ENCODE measurements at places on chromosomes 5 and 9.
A peak's percentile ranks its signal among the peaks of the same experiment; 100 is the strongest.

GRCh38 chr9:98883276-98883675, 60.4 kb upstream of the COL15A1 start:
- DNase-seq, result no peak

- DNase-seq, result no peak
Observed at GRCh38 chr5:107526-107925, 15.6 kb downstream of the PLEKHG4B start.

DNA sequence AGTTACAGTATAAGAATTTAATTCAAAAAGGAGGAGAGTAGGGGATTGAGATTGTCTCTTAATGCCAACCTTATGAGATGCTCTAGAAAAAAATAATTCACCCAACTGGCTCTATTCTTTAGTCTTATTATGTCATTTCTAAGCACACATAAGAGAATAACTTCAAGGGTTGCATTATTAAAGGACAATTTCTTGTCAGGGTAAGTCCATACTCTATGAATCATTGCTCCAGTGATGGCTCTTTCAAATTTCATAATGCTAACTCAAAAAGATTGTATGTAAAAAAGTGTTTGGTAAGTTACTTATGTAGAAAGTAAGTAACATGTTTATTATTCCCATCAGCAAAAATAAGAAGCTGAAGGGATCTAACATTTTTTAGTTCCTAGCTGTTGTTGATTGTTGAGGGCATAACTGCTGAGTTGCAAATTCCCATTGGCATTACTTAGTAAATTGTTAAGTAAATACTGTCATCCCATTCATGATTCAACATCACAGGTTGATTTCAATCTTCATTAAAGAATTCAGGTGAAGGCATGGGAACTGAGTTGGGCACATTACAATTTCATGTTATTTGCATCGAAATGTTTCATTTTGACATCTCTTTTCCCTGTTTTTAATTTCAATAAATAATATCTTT, 28.6 kb downstream of the ALDH1A1 start:
- DNase-seq, result no peak

DNA sequence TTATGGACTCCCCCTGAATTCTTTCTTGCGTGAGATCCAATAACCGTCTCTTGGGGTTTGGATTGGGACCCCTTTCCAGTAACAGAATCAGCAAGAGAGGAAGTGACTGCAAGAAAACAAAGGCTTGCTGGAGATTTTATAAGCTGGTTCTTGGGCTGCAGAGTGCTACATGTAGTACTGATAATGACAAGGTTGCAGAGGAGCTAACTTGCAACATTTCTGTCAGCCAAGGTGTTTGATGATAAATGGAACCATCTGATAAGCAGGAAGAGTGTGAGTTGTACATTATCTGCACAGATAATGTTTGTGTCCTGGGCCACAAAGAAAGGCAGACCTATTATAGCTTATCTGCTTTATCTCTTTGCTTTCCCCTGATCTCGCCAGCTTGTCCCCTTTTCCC, 37.1 kb downstream of the DNAJB5 start:
- DNase-seq, result no peak

DNA sequence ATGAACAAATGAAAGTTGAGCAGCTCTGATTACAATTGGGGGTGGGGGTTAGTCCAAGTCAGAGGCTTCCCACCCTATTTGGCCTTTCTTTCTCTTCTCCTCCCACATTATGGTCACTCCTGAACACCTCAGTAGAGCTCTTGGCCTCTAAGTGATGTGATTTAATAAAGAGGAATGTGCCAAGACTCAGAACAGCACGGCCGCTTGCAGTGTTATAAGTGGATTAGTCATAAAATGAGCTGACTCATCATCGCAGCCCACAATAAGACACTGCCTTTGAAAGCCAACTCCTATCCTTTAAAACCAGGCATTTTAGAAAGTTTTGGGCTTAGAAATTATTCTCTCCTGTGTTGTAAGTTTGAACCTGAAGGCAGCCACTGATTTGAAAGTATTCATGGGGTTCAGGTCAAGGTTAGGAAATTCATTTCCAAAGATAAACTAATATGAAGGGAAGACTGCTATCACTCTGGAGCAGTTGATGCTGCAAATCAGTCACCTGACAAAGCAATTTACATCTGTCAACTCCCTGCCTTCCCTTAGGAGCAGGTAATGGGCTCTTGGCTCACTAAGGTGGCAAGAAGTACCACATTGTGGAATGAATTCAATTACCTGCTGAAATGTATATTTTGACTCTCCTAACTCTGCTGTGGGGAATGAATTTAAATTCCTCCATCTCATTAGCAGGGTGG, 283.6 kb upstream of the NMUR2 start:
- DNase-seq, result peak; percentile 98

GRCh38 chr9:136472640-136473353, 10.0 kb downstream of the SEC16A start:
- DNase-seq, result no peak

GRCh38 chr5:16600397-16600796, 16.4 kb downstream of the RETREG1 start:
- DNase-seq, result peak; percentile 33

GRCh38 chr5:116472274-116472673, 102.3 kb downstream of the SEMA6A start:
- DNase-seq, result no peak

GRCh38 chr5:1011226-1011631, 2.6 kb downstream of the NKD2 start:
- peak; percentile 46 for DNase-seq

DNA sequence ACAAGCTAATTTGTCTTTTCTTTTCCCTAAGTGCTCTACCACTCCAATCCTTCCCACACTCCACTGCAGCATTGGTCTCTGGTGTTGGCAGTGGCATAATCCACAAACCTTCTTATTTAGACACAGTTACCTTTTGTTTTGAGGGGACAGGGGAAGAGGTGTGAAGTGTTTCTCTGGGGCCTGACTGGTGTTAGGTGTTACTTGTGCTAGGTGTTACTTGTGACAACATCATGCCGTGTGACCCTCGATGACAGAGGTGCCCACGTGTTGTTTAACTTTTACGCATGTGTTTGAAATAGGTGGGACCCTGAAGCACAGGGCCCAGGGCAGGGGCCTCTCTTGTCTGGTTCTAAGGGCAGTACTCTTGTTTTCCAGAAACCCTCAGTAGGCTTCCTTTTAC, 70.5 kb upstream of the SPRY4 start:
- DNase-seq, result no peak

- no peak for DNase-seq
Observed at GRCh38 chr5:62326302-62326701, 20.3 kb downstream of the KIF2A start.

- peak; percentile 61 for DNase-seq
Observed at GRCh38 chr9:5492965-5493678, 17.2 kb upstream of the PDCD1LG2 start.

DNA sequence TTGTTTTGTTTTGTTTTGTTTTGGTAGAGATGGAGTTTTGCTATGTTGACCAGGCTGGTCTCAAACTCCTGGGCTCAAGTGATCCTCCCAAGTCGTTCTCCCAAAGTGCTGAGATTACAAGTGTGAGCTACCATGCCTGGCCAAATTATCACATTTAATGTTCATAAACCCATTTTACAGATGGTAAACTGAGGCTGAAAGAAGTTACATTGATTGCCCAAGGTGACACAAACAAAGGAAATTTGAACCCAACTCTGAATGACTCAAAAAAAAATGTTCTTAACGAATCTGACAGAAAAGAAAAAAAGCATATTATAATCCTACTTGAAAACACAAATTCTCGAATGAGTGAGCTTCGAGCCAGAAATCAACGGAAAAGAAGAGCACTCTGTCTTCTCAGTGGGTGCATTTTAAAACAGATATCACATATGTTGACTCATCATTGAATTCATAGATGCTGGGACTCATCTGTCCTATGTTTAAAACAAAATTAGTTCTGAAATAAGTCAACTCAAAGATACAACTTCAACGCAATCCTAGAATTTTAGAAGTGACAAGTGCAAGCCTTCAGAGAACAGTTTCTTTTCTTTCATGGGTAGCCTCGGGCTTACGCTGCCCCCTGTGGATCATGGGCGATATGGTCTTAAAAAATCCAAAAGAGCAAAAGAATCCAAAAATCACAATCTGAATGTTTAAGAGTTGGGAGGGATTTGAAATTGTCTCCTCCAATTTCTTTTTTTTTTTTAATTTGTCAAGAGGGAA, 28.4 kb downstream of the TIMD4 start:
- DNase-seq, result no peak

- peak; percentile 48 for DNase-seq
Observed at GRCh38 chr5:4862500-4862899, 277.6 kb upstream of the ADAMTS16 start.

DNA sequence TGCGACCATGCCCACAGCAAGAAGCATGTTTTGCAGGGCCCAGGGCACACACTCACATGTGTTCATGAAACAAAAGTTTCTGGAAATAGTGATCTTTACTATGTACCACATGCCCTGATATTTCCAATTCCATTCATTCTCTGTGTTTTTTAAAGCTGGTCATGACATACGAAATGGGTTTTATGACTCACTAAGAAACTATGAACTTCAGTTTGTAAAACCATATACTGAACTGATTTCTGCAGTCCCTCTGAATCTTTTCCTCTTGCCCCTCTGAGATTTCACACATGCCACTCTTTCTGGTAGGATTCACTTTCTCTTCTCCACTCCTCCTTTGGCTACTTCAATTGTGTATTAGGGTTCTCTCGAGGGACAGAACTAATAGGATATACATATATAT, 416.1 kb upstream of the TRPC7 start:
- DNase-seq, result no peak

- DNase-seq, result no peak
Observed at GRCh38 chr9:15572200-15572770, 19.4 kb downstream of the CCDC171 start.

DNA sequence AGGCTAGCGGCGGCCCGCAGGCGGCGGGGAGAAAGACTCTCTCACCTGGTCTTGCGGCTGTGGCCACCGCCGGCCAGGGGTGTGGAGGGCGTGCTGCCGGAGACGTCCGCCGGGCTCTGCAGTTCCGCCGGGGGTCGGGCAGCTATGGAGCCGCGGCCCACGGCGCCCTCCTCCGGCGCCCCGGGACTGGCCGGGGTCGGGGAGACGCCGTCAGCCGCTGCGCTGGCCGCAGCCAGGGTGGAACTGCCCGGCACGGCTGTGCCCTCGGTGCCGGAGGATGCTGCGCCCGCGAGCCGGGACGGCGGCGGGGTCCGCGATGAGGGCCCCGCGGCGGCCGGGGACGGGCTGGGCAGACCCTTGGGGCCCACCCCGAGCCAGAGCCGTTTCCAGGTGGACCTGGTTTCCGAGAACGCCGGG, 253 bp downstream of the SLC12A2 start:
- no peak for DNase-seq

- DNase-seq, result no peak
Observed at GRCh38 chr9:71643330-71643729, 125.0 kb downstream of the CEMIP2 start.

DNA sequence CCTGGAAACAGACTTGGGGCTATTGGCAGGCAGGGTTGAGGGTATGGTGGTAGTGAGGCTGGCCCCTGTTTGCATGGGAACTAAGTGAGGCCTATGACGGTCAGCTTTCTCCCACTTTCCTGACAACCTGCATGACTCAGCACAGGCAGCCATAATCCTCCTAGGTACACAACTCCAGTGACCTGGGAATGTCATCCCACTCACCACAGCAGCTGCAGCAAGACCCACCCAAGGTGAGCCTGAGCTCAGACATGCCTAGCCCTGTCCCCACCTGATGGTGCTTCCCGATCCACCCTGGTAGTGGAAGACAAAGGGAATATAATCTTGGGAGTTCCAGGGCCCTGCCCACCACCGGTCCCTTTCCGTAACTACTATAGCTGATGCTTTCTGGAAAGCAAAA, 178.7 kb downstream of the NDUFS4 start:
- no peak for DNase-seq

- no peak for DNase-seq
Observed at GRCh38 chr5:14249258-14250082, 106.3 kb downstream of the TRIO start.

DNA sequence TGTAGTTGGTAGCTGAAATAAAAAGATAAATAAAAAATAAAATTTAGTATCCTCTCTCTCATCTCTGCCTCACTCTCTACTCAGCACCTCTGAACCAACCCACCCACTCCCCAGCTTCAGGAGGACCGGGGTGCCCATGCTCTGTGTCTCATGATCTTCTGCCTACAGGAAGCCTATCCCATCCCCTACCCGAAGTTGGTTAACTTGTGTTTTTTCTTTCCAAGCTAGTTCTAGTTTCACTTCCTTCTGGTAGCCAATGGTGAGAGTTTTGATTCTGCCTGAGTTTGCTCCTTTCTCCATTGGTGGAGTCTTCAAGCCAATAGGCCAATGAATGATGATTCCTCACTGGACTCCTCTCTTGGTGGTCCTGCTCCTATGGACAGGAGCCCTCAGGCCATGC, 32.1 kb downstream of the SNX24 start:
- no peak for DNase-seq

DNA sequence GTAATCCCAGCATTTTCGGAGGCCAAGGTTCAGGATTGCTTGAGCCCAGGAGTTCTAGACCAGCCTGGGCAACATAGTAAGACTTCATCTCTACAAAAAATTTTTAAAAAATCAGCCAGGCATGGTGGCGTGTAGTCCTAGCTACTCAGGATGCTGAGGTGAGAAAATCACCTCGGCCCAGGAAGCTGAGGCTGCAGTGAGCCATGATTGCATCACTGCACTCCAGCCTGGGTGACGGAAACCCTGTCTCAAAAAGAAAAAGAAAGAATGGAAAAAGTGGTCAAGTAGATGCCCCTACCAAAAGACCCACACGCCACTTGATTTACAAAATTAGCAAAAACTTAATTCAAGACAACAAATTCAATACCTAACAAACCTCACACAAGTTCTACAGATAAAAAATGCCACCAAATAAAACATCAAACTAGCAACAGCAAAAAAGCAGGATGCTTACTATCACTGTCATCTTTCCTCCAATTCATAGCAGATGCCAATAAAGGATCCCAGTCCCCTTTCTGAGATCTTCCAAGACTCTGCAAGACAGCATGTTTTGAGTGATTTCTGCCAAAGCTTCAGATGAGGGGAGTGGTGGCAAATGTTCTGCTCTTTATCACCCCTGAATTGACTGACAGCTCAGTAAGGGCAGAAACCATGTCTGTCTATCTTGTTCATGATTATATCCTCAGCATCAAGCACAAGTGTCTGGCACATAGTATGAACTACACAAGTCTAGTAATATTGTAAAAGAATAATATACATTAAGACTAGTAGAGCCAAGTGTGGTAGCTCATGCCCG, 34.2 kb upstream of the TESK1 start:
- DNase-seq, result no peak

- peak; percentile 37 for DNase-seq
Observed at GRCh38 chr9:19409401-19410194, 789 bp downstream of the ACER2 start.

DNA sequence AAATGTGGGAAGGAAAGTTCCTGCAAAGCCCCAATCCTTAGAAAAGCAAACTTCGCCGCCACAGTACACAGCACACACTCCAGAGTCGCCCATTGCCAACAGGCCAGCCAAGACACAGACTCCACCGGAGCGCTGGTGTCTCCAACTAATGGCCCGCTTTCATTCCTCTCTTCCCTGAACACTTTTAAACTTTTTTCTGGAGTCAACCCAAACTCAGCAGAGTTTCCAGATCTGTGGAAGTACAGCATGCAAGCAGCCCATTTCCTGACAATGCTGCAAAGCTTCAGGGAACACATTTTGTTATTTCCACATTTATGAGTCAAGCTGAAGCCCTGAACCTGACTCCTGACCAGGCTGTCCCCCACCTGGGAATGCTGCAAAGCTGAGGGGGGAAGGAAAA, 351.9 kb downstream of the NFIB start:
- DNase-seq, result no peak

GRCh38 chr9:134375430-134376385, 49.5 kb downstream of the RXRA start:
- peak; percentile 66 for DNase-seq

Data from MCF 10A (cell line).